ENCODE measurements at places on chromosomes 2 and 18.

DNA sequence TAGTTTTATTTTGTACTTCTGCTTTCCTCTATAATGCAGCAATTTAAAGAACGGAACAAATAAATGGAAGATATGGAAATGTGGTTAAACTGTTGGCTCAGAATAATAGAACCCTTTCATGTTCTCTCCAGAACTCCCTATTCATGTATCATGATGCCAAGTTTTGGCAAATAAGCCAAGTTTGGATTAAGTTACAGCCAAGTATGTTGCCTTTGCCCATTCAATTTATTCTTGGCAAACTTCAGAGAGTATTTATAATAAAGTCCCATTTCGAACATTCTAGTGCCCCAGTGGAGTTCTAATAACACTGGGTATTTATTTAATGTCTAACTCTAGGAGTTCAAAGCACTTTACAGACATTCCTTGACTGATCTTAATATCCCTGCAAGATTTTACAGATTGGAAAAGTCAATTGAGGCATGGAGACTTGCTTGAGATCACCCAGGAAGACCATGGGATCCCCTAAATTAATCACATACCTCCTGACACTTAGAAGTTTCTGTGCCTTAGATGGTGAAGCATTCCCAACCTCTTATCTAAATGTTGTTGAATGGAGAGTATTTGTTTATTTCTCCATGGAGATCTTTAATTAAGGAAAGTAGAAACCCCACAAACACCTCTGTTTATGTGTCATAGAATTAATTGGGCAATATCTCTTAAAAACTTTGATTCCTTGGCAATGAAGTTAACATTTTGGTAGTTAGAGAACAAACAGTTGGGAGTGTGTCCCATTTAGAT is 106.7 kb downstream of the ACKR3 start:
- no peak overlapping the region for H3K27ac ChIP-seq
- no peak overlapping the region for H3K4me3 ChIP-seq
- no peaks in the 10 kb centered on the region for H3K4me1 ChIP-seq
- H3K27me3 ChIP-seq = no peaks in the 10 kb centered on the region

GRCh38 chr2:162475661-162476060 is 131.7 kb downstream of the GCA start:
- no peak overlapping the region for H3K4me3 ChIP-seq
- no peak overlapping the region for H3K27ac ChIP-seq

- H3K4me1 ChIP-seq = no peaks in the 10 kb centered on the region
- H3K27ac ChIP-seq = no peak overlapping the region
- H3K4me3 ChIP-seq = no peak overlapping the region
- no peaks in the 10 kb centered on the region for H3K27me3 ChIP-seq
Measured at GRCh38 chr2:162712598-162712997, 126.0 kb downstream of the KCNH7 start.

GRCh38 chr18:38575648-38576047 is 1010.0 kb upstream of the CELF4 start:
- H3K4me1 ChIP-seq = no peaks in the 10 kb centered on the region
- no peak overlapping the region for H3K27ac ChIP-seq
- DNase-seq = peak; percentile 52
- no peaks in the 10 kb centered on the region for H3K36me3 ChIP-seq
- peak overlapping the region; percentile 5 for H3K4me3 ChIP-seq

DNA sequence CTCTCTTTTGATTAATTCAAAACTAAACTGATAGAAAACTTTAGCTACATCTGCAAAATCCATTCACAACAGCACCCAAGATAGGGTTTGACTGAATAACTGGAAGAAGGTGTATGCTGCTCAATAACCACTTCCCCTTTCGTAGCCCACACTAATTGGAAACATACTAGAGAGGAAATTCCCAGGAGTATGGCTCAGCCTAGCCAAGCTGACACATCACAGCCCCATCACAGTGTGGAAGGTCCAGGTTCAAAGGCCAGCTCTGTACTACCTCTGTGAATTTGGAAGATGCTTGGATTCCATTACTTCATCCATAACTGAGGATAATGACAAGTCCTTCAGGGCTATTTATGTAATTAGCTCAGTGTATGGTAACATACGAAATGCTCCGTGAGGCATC is 185.4 kb downstream of the FBXO15 start:
- no peaks in the 10 kb centered on the region for H3K4me1 ChIP-seq
- H3K4me3 ChIP-seq = no peak overlapping the region
- no peaks in the 10 kb centered on the region for H3K36me3 ChIP-seq
- no peaks in the 10 kb centered on the region for H3K27me3 ChIP-seq
- no peak for DNase-seq
- H3K27ac ChIP-seq = no peak overlapping the region

- H3K4me3 ChIP-seq = no peak overlapping the region
- no peak for DNase-seq
- H3K27me3 ChIP-seq = no peaks in the 10 kb centered on the region
- H3K27ac ChIP-seq = no peak overlapping the region
- no peaks in the 10 kb centered on the region for H3K36me3 ChIP-seq
Measured at GRCh38 chr2:119233326-119234020, 9.8 kb downstream of the STEAP3 start.

- H3K27me3 ChIP-seq = no peaks in the 10 kb centered on the region
- no peak for DNase-seq
- no peak overlapping the region for H3K27ac ChIP-seq
- no peaks in the 10 kb centered on the region for H3K36me3 ChIP-seq
- H3K4me3 ChIP-seq = no peak overlapping the region
Measured at GRCh38 chr18:13524811-13525210, 201.5 kb downstream of the FAM210A start.

GRCh38 chr2:230658877-230659652 is 53.6 kb upstream of the CAB39 start:
- peak overlapping the region; percentile 48 for H3K27ac ChIP-seq
- no peaks in the 10 kb centered on the region for H3K36me3 ChIP-seq
- no peaks in the 10 kb centered on the region for H3K27me3 ChIP-seq
- no peak overlapping the region for H3K4me3 ChIP-seq
- H3K4me1 ChIP-seq = peaks cover 64% of the 10 kb centered on the region
- peak; percentile 35 for DNase-seq

GRCh38 chr2:36357847-36358659 is 2.5 kb downstream of the CRIM1 start:
- no peak for DNase-seq
- H3K4me1 ChIP-seq = peaks cover 13% of the 10 kb centered on the region
- H3K27me3 ChIP-seq = no peaks in the 10 kb centered on the region
- no peak overlapping the region for H3K27ac ChIP-seq
- no peaks in the 10 kb centered on the region for H3K36me3 ChIP-seq
- peak overlapping the region; percentile 62 for H3K4me3 ChIP-seq

GRCh38 chr18:50630895-50631294 is 71.0 kb downstream of the MAPK4 start:
- H3K4me1 ChIP-seq = no peaks in the 10 kb centered on the region
- H3K36me3 ChIP-seq = no peaks in the 10 kb centered on the region
- no peak overlapping the region for H3K4me3 ChIP-seq
- no peak overlapping the region for H3K27ac ChIP-seq
- H3K27me3 ChIP-seq = no peaks in the 10 kb centered on the region
- DNase-seq = no peak

- DNase-seq = no peak
- no peaks in the 10 kb centered on the region for H3K36me3 ChIP-seq
- no peaks in the 10 kb centered on the region for H3K27me3 ChIP-seq
- no peaks in the 10 kb centered on the region for H3K4me1 ChIP-seq
Measured at GRCh38 chr2:113237604-113238160, 41.0 kb downstream of the PAX8 start.

- no peaks in the 10 kb centered on the region for H3K4me1 ChIP-seq
- no peaks in the 10 kb centered on the region for H3K36me3 ChIP-seq
- H3K4me3 ChIP-seq = no peak overlapping the region
- H3K27ac ChIP-seq = no peak overlapping the region
Measured at GRCh38 chr18:73940721-73941120, 206.9 kb downstream of the FBXO15 start.

Measured in naive thymus-derived CD4-positive, alpha-beta T cell (primary cell).